Heart left ventricle (tissue), 16 donors: ENCODE measurements at places on chromosomes 12 and 14.

GRCh38 chr14:74571901-74572725 lies 39.9 kb downstream of the LTBP2 start:
- DNase-seq = peak; percentile 21

DNA sequence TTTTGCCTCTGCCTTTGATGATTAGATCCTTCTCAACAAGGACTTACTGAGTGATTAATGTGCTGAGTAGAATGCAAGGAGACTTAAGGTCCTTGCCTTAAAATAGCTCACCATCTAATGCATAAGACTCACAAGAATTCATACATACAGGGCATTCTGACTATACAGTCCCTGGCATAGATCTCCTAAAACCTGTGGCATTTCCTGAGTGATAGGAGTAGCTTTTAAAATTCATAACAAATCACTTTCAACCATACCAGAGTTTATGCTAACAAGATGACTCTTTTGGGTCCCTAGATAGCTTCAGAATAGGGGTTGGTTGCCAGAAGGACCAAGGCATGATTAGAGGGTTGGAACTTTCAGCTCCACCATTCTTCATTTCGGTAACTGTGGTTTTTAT lies 48.8 kb downstream of the STXBP6 start:
- no peak for DNase-seq

GRCh38 chr12:20865873-20866272 lies 55.4 kb downstream of the SLCO1B3 start:
- no peak for DNase-seq

- no peak for DNase-seq
These were observed 78.5 kb upstream of the CSRP2 start for GRCh38 chr12:76957301-76957700.

GRCh38 chr12:132954471-132955048 lies 1.5 kb downstream of the ZNF605 start:
- no peak for DNase-seq

- peak; percentile 47 for DNase-seq
These were observed 50.0 kb downstream of the SPRING1 start for GRCh38 chr12:116687888-116688287.

- DNase-seq = no peak
These were observed 26.9 kb upstream of the TRAF3 start for GRCh38 chr14:102750376-102750775.

DNA sequence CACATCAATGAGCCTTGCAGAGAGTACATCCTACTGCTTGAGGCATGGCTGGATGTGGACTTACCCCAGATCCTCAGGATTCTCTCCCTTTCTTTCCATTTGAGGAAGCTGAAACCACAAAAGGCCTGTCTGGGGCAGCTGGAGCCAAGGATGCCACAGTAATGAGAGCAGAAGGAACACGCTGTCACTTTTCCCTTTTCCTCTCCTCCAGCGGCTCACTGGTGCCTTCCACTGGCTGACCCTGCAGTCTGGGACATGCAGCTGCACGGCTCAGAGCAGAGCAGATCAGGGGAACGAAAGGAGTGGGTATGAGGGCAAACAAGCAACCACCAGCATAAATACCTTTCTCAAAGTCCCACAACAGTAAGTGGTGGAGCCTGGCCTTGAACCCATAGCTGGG lies 78.2 kb downstream of the GAS2L3 start:
- no peak for DNase-seq

DNA sequence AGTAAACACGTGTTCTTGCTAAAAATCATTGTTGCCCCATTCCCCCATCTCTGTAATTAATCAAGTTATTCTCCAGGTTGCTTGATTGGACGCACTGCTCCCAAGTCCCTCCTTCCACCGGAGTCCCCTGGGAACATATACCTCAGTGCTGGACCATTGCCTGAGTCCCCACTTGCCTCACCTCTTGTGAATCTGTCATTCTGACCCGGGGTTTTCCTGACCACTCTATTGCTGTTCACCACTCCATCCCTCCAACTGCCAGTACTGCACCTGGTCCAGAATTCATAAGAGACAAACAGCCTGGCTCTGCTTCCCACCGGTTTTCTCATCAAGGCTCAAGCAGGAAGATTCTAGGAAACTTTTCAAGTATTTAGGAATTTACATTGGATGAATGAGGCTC lies 555.9 kb downstream of the VRK1 start:
- DNase-seq = no peak

- DNase-seq = no peak
These were observed 163.6 kb upstream of the DYRK2 start for GRCh38 chr12:67484791-67485480.

DNA sequence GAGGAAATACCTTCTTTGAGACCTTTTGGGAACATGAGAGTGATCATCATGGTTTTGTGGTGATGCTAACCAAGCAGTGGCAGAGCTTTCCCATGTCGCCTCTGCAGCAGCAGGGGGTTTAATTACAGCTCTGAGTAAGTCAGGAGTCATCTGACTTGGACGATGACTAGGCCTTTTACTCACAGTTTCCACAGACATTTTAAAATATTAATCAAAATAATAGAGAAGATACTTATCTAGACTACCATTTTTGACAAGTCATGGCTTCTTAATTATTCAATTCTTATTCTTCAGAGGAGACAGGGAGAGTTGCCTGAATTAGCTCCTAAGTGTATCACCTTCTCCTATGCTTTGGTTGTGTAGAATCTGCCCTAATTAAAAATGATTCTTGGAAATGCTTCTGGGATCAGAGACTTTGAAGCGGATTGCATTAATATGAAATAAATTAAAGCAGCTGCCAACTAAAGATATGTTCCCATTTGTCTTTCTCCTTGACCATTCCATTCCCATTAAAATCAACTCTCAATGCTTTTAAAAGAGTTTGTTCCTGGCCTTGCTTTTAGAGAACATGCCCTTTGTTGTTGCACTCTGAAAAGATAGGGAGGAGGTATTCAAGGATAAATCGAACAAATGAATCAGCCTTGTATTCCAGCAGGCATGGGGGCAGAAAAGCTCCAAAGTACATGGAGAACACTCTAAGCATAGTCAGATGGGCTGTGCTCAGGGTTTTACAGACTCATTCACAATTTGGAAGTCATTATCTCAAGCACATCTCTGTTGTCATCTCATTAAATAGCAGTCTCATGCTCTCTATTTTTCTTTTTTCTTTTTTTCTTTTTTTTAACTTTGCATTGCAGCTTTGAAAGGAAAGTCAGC lies 7.7 kb upstream of the IFNG-AS1 start:
- no peak for DNase-seq

DNA sequence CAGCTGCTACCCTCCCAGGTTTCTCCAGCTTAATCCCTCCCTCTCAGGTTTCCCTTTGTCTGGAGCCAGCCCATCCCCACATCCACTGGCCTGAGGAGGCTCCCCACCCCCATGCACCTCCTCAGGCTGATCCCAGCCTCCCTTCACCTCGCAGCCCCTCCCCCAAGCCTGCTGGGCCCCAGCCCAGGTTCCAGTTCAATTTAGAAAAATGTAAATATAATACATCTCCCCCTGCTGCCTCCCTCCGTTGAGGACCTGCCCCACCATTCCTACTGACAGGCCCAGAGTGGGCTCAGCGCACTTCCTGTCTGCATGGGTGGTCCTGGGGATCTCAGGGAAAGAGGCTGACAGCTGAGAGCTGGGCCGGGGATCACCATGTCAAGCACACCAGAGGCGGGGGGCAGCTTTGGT lies 155.8 kb downstream of the NTF3 start:
- no peak for DNase-seq
